Activated T-helper 1 cell treated with anti-CD3 and anti-CD28 coated beads, Interleukin-2, amount 50 U/mL, for 16 hours (primary cell): ENCODE measurements at places on chromosomes 2 and 18.

DNA sequence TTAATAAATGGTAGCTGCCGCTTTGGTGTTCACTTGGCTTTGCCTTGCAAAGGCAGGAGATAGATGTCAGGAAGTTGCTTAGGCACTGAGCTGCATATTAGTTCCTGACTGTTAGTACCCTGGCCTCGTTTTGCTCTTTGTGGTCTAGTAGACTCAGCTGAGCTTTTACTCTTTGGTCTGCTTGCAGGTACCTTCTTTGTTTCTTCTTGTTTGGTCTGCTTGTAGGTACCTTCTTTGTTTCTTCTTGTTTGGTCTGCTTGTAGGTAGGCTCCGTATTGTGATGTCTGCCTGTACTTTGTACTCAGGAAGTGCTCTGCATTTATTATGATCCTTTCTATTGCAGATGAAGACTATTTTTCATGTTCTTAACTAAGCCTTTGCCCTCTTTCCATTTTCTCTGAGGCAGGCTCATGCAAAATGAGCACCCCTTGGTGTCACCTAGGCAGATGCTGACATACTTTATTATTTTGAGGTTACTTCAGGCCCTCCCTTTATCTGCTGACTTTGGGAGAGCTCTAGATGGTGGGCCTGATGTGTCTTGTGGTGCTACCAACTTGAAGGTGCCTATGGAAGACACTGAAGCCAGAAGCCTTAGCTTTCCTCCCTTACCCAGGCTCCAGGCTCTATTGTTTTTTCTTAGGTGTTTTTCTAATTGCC is 6.0 kb downstream of the RPIA start:
- no peak for DNase-seq

GRCh38 chr2:10413991-10414451 is 34.1 kb downstream of the ODC1 start:
- DNase-seq, result no peak

- no peak for DNase-seq
These were observed 130.9 kb upstream of the CAVIN2 start for GRCh38 chr2:191977754-191978153.

DNA sequence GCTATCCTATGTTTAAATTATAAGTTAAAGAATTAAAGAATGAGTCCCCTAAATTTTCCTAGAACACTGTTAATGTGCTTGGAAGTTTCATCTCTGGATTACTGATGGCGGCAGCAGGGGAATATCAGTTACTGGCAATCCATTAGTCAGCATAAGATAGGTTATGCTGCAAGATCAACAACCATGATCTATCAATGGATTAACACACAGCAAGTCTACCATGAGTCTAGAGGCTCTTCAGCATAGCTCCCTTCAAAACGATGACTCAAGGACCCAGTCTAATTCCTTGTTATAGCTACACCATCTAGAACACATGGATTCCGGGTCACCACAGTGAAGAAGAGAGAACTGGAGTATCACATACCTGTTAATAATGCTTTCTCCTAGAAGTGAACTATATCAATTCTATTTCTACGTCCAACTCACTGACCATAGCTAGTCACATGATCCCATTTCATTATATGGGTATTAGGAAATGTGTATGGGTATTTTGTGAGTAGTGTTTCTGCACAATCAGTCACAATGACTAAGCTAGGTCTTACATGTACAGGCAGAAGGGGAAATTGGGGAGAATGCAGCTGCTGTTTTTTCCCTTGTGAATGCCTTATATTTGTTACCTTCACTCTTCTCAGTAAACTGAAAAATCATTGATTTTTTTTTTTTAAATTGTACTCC is 108.3 kb upstream of the MAPRE2 start:
- no peak for DNase-seq

DNA sequence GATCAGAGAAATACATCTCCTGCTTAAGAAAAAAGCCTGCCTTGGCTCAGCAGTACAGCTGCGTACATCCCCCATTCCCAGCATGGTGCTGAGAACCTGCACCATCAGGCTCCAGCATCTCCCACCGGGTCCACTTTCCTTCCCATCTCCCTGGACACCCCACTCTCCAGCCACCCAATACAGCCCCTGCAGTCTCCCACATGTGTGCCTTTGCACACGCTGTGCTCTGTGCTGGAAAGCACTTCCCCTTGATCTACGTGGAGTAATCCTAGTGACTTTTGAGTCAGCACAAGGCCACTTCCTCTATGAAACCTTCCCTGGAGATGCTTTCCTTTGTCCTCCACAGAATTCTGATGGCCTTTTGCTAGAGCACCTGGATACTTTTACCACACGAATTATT is 17.0 kb downstream of the STAT1 start:
- no peak for DNase-seq

DNA sequence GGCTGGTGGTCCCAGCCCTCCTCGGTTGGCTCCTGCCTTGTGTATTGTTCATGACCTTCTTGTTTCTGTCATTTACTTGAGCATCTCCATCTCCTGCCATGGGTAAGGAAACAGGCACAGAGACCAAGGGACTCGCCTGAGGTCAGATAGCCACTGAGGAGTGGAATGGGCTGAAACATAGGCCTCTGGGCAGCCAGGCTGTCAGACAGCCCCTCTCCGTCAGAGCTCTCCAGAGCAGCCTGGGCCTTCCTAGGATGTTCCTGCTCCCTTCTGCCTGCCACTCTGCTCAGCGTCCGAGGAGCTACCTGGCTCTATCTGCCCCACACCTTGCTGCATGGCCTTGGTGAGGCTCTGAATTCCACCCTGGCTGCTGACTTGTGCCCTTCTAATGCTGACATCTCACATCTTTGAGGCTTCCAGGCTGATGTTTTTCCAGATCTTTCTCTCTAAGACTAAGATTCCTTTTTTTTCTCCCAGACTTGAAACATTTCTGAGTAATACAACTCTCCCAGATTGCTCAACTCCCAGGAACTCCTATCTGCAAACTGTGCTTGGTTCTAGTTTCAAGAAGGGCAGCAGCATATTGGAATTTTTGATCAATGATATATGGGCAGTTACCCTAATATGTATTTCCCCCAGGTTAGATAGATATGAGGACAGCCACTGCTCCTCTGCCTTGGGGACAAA is 67.7 kb downstream of the MCFD2 start:
- DNase-seq, result no peak

DNA sequence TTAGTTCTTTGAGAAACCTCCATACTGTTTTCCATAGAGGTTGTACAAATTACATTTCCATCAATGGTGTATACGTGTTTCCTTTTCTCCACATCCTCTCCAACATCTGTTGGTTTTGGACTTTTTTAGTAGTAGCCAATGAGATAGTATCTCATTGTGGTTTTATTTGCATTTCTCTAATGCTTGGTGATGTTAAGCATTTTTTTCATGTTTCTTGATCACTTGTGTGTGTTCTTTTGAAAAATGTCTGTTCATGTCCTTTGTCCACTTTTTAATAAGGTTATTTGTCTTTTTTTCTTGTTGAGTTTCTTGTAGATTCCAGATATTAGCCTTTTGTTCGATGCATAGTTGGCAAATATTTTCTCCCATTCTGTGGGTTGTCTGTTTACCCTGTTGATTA is 392.3 kb upstream of the ZEB2 start:
- no peak for DNase-seq

DNA sequence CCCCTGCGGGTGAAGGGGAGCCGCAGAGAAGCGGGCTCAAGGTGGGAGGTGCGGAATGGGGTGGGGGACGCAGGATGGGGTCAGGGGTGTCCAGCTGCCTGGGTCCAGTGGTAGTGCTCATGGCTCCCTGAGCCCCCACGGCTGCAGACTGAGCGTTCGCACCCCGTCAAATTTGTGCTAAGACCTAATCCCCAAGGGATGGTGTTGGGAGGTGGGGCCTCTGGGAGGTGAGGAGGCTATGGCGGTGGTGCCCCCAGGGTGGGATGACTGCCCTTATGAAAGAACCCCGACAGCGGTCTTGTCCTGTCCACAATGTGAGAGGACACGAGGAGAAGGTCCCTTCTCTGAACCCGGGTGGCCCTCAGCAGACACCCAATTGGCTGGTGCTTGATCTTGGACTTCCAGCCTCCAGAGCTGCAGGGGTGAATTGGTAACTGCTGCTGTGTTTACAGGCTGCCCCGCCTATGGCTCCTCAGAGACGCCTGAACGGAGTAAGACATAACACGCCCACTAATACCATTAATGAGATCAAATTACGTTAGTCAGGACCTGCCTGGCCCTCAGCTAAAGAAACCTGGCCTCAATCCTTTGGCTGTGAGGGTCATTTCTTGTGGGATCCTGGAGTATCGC is 42.6 kb downstream of the PXDN start:
- DNase-seq, result no peak

GRCh38 chr2:45804987-45805755 is 153.7 kb downstream of the PRKCE start:
- no peak for DNase-seq

DNA sequence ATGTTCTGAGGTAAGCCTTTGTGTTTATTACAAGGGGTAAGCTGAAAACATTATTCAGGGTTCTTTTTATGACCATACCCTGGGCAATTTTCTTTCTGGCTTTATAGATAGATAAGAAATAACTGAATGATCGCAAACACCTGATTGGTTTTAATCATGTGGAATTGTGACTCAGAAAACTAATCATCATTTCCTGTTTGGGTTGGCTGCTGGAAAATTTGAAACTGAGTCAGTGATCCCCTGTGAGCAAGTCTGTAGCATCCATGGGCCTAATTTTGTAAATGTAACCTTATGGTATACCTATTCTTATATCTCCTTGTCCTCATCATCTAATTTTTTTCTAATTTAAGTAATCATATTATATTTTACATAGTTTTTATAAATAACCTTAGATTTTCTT is 34.3 kb downstream of the CCDC68 start:
- DNase-seq, result no peak

DNA sequence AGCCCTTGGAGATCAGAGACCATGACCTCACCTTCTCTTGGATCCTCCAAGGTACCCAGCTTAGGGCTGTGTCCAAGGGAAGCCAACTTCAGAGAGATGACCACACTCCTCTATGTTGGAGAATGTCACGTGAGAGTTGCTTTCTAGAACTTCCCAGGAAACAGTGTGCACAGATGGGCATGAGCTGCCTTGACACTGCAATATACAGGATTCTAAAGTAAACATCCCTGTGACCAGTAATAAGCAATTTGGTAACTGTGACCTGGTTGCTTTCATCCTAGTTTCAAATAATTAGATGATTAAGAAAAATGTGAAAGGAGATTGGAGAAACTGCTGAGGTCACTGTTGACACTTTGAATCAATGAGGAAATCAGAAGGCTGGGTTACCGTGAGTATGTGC is 181.1 kb upstream of the EPAS1 start:
- no peak for DNase-seq

- DNase-seq, result no peak
These were observed 2.0 kb upstream of the ANKRD62 start for GRCh38 chr18:12091538-12092141.
